ENCODE measurements at places on chromosomes 12 and 14. TPM values are rescaled to one million over a fixed set of nuclear protein-coding genes. Genes with fewer than 3 reads are reported as not detected.

- no peak overlapping the region for H3K4me3 ChIP-seq
- no peak overlapping the region for H3K27ac ChIP-seq
- DNase-seq: no peak
These were observed 4.7 kb downstream of the FLRT2 start for GRCh38 chr14:85534458-85535293.

DNA sequence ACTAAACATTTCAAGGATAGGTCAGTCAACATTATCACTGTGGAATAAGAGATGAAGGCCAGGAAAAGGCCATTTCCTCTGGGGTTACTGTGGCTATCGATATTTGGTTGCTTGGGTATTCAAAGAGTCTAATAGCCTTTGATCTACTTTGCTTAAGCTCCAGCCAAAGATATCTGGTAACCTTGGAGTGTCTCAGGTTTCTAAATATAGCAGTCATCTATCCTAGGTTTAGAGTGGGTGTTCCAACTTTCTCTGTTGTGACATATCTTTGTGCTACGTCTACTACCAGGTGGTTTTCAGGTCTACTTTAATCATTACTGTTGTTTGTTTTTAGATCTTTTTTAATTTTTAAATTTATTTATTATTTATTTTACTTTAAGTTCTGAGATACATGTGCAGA lies 42.4 kb downstream of the RDH12 start:
- peaks cover 18% of the 10 kb centered on the region for H3K36me3 ChIP-seq

DNA sequence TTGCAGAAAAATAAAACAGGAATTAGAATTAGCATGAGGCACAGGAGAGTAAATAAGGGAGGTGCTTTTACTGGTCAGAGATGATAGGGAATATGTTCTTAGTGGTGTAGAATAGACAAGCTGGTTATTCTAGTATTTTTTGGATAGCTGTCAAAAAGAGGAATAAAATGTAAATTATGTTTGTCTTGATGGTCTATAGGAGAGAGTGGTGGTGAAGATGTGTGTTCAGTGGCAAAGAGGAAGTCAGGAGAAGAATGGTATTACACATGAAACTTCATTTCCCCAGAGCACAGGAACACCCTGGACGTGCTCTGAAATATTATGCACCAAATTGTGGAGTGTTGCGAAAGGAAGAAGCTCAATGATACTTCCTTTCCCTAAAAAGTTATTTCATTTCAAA lies 27.8 kb downstream of the MUCL1 start:
- no peaks in the 10 kb centered on the region for H3K36me3 ChIP-seq
- H3K4me1 ChIP-seq: no peaks in the 10 kb centered on the region
- no peak overlapping the region for H3K4me3 ChIP-seq
- DNase-seq: no peak
- peaks cover 4% of the 10 kb centered on the region for H3K27me3 ChIP-seq
- H3K27ac ChIP-seq: no peak overlapping the region

DNA sequence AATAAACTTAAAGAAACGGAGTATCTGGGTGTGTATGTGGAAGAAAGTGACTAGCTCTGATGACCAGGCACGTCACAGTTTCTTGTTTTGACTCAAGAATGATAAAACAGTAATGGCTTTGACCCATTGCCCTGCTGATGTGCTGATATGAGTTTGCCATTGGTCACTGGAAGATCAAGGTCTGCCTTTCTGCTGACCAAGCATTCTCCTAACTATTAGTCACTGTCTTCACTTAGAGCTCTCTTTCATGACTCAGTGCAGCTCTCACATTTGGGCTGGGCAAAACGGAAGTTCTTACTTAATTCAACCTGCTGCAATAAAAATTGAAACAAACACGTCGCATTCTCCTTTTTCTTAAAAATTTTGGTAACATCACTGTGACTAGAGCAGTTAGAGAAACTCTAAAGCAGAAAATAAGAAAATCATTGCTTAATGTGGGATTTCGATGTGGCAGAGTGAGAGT lies 366.7 kb downstream of the BTG1 start:
- no peaks in the 10 kb centered on the region for H3K36me3 ChIP-seq
- H3K27ac ChIP-seq: peak overlapping the region; percentile 11
- H3K4me3 ChIP-seq: peak overlapping the region; percentile 59
- peaks cover 17% of the 10 kb centered on the region for H3K4me1 ChIP-seq
- DNase-seq: peak; percentile 12

DNA sequence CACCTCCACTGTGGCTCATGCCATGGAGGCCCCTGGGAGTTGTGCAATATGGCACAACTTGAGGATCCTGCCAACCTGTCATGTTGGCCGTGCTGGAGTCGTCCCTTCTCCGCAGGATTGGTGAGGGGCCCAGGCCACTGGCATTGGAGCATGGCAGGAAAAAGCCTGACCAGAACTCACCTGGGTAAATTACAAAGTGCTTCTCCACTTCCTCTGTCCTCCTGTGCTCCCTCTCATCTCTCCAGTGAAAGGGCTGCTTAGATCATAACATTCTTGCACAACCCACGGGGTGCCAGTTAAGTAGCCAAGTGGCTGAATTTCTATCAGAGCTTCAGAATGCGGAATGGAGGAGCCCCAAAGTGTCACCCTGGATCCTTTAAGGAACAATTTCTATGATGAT lies 381.0 kb downstream of the DPF3 start:
- no peaks in the 10 kb centered on the region for H3K27me3 ChIP-seq
- H3K4me1 ChIP-seq: peaks cover 48% of the 10 kb centered on the region
- no peak overlapping the region for H3K4me3 ChIP-seq
- DNase-seq: no peak
- H3K36me3 ChIP-seq: peaks cover 6% of the 10 kb centered on the region
- H3K27ac ChIP-seq: no peak overlapping the region

DNA sequence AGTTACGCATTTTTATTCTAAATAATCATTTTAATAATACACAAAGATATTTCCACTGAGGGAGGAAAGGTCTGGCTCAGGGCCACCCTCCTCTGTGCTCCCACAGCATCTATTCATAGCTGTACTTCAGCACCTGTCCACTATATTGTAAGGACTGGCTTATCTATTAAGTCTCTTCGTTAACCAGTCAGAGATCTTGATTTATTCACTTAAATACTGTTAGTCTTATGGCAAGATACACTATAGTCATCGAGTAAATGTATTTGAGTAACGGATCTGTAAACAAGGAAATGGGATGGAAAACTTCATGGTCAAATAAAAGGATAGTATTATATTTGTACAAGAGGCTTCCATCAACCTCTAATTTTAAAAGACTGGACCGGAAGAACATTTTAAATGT lies 54.6 kb downstream of the SPTLC2 start:
- peaks cover 24% of the 10 kb centered on the region for H3K36me3 ChIP-seq
- H3K4me3 ChIP-seq: no peak overlapping the region
- no peak for DNase-seq

DNA sequence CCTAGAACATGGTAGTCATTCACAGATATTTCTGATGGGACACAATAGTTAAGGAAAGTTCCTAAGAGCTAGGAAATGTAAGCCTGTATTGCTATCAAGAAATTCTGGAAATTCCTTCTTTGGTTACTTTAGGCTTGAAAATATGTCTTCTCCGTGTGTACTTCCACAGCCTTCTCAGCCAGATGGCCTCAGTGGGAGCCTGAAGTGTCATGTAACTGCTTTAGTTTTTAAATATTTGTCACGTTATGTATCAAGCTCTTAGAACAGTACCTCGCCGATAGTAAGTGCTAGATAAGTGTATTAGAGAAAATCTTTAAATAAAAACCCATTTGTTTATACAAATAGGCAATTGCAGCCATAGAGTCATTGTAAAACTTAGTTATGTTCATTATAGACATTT lies 95.6 kb downstream of the DERA start:
- no peak for DNase-seq
- H3K4me1 ChIP-seq: no peaks in the 10 kb centered on the region
- no peak overlapping the region for H3K27ac ChIP-seq
- H3K4me3 ChIP-seq: no peak overlapping the region

DNA sequence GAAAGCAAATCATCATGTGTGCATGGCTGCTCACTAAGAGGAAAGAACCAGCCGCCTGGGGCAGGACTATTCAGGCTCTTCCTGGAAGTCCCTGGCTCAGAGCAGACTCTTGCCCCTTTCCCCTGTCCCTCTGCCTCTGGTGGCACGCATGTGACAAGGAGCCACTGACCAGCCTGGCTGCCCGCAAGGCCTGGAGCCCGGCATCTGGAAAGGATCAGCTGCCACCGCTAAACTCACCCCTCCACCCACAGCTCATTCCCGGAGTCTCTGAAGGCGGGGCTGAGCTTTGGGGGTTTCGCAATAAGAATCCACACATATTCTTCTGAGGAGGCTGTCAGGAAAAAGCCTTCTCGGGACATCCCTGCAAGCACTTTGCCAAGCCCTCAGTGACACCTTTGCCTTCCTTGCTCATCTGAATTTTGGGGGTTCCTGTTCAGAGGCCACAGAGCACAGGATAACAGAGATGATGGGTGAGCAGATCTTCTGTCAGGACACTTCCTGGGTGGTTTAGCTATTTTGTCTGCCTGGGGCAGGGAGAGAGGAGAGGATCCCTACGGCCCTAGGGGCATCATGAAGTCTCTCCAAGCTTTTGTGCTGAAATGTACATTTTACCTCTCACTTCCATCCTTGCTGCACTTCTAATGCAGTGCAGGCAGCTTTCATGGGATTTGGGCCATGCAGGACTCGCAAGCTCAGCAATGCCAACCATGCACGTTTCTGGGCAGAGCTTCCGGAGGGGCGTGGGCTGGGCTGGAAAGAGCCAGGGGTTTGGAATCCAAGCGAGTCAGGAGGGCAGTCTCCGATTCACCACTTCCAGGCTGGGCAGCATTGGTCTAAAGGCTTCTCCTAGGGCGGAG lies 124.8 kb upstream of the MAP1LC3B2 start:
- H3K27ac ChIP-seq: no peak overlapping the region
- H3K4me1 ChIP-seq: no peaks in the 10 kb centered on the region
- H3K36me3 ChIP-seq: no peaks in the 10 kb centered on the region
- H3K27me3 ChIP-seq: peaks cover 5% of the 10 kb centered on the region

DNA sequence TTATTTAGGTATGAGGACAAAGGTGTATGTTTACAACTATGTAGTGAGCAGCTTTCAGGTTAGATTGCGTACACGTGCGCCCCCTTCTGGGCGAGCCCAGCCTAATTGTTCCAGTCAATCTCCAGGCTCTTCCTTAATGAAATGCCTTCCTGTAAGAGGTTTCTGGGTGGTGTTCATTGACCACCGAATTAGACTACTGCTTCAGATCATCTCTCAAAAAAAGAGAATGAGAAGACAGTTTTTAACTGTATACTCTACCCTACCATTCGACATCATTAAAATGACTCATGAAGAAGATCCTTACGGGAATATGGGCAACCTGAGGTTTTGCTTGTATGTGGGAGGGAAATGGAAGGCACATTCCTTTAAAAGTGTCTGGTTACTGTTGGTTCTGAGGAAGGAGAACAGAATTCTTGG lies 2.1 kb downstream of the LUM start:
- no peaks in the 10 kb centered on the region for H3K4me1 ChIP-seq
- no peak overlapping the region for H3K4me3 ChIP-seq
- H3K27ac ChIP-seq: no peak overlapping the region
- peak; percentile 12 for DNase-seq
- no peaks in the 10 kb centered on the region for H3K36me3 ChIP-seq

GRCh38 chr14:96676166-96676565 lies 121.0 kb upstream of the VRK1 start:
- no peak overlapping the region for H3K27ac ChIP-seq
- H3K4me1 ChIP-seq: no peaks in the 10 kb centered on the region
- H3K4me3 ChIP-seq: no peak overlapping the region
- peaks cover 5% of the 10 kb centered on the region for H3K27me3 ChIP-seq
- H3K36me3 ChIP-seq: no peaks in the 10 kb centered on the region
- DNase-seq: no peak

DNA sequence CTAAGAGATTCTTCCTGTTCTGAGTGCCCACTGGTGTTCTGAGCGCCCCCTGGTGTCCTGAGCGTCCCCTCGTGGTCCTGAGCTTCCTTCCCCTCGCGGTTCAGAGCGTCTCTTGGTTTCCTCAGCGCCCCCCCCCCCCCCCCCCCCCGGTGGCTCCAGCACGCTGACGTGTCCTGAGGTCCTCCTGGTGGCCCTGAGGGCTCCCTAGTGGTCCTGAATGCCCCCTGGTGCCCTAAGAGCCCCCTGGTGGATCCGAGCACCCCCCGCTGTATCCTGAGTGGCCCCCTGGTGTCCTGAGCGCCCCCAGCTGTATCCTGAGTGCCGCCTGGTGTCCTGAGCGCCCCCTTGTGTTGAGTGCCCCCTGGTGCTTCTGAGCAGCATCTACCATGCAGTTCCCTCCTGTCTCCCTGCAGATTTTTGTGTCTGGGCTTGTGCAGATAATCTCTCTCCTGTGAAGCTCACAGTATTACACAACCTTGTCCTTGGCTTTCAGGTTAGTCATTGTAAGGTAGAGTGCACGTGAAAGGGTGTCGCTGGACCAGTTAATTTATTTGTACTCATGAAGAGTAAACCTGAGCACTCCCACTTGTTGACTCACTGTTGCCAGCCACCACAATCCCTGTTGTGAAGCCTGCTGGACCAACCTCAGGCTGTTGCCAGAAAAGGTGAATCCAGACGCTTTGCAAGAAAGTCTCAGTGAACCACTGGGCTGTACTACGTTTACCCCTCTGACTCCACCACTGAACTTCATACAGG lies 1168.4 kb downstream of the TMEM121 start:
- H3K36me3 ChIP-seq: no peaks in the 10 kb centered on the region
- peaks cover 6% of the 10 kb centered on the region for H3K4me1 ChIP-seq
- peak overlapping the region; percentile 74 for H3K4me3 ChIP-seq
- peaks cover 3% of the 10 kb centered on the region for H3K27me3 ChIP-seq

- H3K4me3 ChIP-seq: no peak overlapping the region
- H3K27me3 ChIP-seq: no peaks in the 10 kb centered on the region
- H3K4me1 ChIP-seq: no peaks in the 10 kb centered on the region
- no peak for DNase-seq
- H3K27ac ChIP-seq: no peak overlapping the region
- H3K36me3 ChIP-seq: no peaks in the 10 kb centered on the region
These were observed 923.4 kb downstream of the NRXN3 start for GRCh38 chr14:79093531-79093930.

DNA sequence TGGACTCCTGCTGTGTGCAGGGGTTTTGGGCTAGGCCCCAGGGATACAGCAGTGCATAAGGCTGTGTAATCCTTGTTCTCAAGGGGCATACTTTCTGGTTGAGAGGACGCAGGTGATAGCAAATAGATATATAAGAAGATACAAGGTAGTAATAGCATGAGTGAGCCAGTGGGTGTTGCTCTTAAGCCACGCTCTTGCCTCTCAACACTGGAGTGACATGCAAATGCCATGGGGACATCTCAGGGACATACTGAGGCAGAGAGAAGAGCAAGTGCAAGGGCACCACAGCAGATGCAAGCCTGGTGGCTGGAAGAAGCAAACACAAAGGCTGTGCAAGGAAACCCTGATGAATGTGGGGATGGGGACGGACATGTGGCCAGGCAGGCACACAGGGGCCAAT lies 223.3 kb downstream of the CHST11 start:
- peaks cover 14% of the 10 kb centered on the region for H3K36me3 ChIP-seq
- H3K4me1 ChIP-seq: peaks cover 84% of the 10 kb centered on the region
- H3K27ac ChIP-seq: peak overlapping the region; percentile 85
- no peaks in the 10 kb centered on the region for H3K27me3 ChIP-seq

GRCh38 chr14:80545935-80546854 lies 334.9 kb upstream of the DIO2 start:
- no peaks in the 10 kb centered on the region for H3K27me3 ChIP-seq
- no peak for DNase-seq
- H3K4me1 ChIP-seq: no peaks in the 10 kb centered on the region
- H3K36me3 ChIP-seq: no peaks in the 10 kb centered on the region

GRCh38 chr14:96852823-96853422 lies 55.7 kb downstream of the VRK1 start:
- peaks cover 18% of the 10 kb centered on the region for H3K36me3 ChIP-seq
- no peak for DNase-seq
- no peaks in the 10 kb centered on the region for H3K27me3 ChIP-seq
- peak overlapping the region; percentile 6 for H3K27ac ChIP-seq
- H3K4me3 ChIP-seq: no peak overlapping the region

FLVCR2 gene
- total RNA-seq: 2.9 TPM

KIF26A gene
- 0.17 TPM for total RNA-seq

MUCL1 gene
- total RNA-seq: not detected

MYO1H gene
- not detected for total RNA-seq

TMEM30B gene
- 0.26 TPM for total RNA-seq
